ENCODE measurements at places on chromosomes 5 and 9.

- DNase-seq, result no peak
Observed at GRCh38 chr5:1332461-1333001, 12.4 kb downstream of the CLPTM1L start.

DNA sequence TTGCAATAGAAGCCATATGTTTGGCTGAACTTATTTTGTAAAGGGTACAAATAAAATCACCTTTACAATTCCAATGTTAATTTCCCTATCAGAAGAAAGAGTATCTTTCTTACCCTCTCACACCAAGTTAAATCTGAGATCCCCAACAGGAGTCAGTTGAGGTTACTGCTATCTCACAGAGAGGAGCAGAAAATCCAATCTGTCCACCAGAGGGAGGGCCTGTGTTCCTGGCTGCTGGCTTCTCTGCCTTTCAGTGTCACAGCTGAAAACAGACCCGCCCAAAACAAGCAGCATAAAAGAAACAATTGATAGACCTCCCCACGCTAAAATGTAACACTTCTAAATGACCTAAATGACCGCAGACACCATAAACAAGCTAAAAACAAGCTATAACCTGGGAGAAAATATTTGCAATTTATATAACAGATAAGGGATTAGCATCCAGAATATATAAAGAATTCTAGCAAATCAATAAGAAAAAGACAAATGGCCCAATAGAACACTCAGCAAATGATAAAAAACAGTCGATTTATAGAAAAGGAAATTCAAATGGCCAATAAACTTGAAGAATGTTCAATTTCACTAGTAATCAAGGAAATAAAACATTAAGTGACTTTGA lies 24.5 kb upstream of the MVB12B start:
- DNase-seq, result peak; percentile 47

DNA sequence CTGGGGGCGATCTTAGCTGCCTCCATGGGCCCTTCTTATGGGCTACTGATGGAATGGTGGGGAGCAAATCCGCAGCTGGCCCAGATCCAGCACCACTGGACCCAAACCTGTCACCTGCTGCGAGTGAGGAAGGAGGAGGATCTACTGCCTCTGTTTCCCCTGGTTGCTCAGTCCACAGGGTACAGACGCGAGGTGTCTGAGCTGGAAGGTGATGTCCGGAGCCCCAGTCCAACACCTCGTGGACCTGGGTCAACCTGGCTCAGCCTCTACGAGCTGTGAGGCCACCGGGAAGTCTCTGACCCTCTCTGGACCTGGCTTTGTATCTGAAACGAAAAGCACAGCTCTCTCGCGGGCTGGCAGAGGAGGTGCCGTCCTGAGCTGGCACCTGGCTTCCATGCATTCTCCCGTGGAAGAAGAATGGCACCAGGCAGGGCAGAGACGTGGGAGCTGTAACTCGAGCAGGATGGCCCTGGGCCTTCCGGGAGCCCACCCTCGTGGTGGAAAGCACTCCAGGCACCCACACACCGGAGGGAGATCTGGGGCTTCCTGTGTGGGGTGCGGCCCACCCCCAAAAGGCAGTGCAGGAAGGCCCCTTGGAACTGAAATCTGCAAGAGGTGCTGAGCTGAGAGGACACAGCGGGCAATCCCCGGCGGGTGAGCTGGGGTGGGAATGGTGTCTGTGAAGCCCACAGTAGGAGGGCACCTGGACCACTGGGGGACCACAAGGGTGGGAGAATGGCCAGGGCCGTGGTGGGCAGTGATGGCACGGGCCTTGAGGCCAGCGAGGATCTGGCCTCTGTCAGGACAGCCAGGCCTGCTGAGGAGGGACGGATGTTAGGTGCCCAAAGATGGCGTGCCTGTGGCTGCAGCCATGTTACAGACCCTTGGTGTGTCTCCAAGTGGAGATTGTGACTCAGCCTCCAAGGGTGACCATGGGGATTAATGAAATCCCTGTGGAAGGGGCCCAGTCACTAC lies 133.4 kb downstream of the OLFM1 start:
- DNase-seq, result no peak

- DNase-seq, result no peak
Observed at GRCh38 chr5:54616031-54616430, 98.5 kb downstream of the SNX18 start.

DNA sequence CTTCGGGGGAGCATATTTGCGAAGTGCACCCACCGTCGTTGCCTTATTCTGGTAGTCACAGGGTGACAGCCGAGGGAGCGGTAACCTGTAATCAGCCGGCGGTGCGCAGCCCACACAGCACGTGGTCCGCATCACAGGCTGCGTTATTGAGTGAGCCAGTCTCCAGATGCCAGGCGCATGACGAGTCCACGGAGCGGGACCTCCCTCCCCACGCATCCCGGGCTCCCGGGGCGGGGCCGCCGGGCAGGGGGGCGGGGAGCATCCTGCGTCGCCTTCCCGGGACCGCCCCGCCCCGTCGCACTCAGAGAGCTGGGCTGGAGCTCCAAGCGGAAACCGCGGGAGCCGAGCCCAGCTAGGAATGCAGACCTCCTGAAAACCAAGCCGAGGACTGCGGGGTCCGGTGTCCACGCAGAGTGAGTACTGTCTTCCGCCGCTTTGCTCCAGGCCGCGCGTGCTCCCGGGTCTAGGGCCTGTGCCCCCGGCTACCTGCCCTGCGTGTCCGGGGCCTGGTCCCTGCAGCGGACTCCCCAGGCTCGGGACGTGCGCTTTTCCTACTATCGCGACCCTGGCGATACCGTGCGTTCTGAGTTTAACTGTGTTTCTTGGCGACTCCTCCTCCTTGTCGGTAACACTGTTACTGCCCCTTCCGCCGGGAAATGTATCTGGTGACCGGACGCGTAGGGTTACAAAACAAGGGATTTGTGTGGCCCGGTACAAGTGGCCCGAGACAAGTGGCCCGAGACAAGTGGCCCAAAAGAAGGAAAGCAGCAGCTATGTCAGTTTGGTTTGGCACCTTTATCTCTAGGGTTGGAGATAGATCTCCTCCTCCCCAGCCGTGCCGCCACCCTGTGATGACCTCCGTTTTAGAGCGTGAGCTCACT lies 40.6 kb downstream of the CAST start:
- peak; percentile 87 for DNase-seq

DNA sequence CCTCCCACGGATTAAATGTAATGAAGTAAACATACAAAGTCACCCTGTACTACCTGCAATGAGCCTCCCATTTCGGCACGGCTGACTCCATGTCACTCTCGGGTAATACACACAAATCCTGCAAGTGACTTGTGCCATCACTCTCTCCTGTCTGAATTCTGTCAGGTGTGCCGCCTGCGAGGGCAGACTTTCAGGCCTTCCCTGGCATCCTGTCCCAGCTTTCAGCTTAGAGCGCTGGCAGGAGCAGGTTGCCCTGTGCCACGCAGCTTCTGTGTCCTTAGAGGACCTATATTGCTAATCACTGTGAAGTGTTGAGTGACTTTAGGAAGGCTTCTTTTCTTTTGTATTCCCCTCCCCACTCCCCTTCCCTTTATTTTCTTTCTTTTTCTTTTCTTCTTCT lies 25.8 kb upstream of the S1PR3 start:
- no peak for DNase-seq

GRCh38 chr5:59371525-59372127 lies 521.9 kb downstream of the PDE4D start:
- DNase-seq, result no peak

DNA sequence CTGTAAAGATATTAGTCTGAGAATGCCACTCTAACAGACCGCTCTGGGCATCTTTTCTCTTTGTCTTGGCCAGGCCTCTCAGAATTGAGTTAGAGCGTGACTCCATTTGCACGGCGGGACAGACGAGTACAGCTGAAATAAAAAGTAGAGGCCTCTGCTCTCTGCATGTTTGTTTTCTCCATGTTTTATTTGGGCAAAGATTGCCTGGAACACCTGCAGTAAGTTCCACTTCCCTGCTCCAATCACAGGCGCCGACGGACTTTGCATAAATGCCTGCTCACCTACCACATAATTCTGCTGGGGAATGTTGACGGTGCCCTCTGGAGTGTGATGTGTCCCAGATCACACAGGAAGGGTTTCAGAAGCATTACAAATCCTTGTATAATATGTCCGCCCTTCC lies 10.6 kb downstream of the SPOCK1 start:
- DNase-seq, result no peak

- DNase-seq, result no peak
Observed at GRCh38 chr9:138042640-138043039, 165.1 kb downstream of the CACNA1B start.

DNA sequence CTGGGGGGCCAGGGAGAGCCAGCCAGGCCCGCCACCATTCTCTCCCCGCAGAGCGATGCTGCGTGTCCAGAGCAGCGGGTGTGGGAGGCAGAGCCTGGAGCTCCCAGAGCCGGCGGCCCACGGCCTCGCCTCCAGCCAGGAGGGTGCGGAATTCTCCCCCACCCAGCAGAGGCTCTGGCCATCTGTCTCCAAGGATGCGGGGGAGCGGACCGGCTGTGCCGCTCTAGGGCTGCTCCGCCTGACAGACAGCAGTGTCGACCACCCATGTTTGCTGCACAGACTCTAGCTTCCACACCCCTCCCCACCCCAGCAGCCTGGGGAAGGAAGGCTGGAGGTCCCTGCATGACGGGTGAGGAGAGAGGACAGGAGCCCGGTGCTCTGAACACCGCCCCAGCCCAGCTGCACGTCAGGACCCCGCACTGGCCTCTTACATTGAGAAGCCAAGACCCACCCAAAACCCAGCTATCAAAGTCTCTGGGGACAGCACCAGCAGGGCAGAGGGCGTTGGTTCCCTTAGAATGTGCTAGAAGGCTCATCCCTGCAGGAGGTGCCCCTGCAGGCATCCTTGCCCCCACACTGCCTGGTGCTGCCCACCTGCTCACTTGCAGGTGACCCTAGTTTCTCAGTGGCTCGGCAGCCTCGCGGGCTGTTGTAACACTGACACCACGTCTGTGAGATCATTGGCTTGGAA lies 29.7 kb upstream of the FCN1 start:
- no peak for DNase-seq

GRCh38 chr9:128719919-128720605 lies 3.9 kb downstream of the ZDHHC12 start:
- DNase-seq, result no peak

DNA sequence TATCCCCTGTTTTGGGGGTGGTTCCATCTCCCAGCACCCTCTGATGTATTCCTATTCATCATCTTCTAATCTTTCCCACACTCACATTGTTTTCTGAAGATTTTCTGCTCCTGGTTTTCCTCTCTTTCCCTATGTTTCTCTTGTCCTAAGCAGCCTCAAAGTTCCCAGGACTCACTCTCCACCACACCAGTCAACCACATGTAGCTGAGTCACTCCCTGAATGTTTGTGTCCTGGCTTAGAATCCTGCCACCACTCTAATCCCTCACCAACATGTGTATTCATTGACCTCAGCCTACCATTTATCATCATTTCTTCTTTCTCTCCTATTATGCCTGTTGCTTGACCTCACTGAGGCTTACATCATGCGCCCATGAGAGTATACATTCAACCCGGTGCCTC lies 282.4 kb upstream of the ADAMTS16 start:
- no peak for DNase-seq

- DNase-seq, result no peak
Observed at GRCh38 chr9:90547896-90548295, 94.7 kb downstream of the DIRAS2 start.

- no peak for DNase-seq
Observed at GRCh38 chr5:109649318-109649717, 40.4 kb upstream of the MAN2A1 start.
